Breast epithelium (tissue), 4 donors: ENCODE measurements at places on chromosomes 3 and 15.

GRCh38 chr15:92069308-92070250 lies 216.1 kb downstream of the SLCO3A1 start:
- no peaks in the 10 kb centered on the region for H3K27me3 ChIP-seq
- H3K4me1 ChIP-seq = no peaks in the 10 kb centered on the region
- peak overlapping the region; percentile 16 for H3K27ac ChIP-seq
- no peaks in the 10 kb centered on the region for H3K36me3 ChIP-seq
- no peak for DNase-seq
- H3K4me3 ChIP-seq = peak overlapping the region; percentile 29

GRCh38 chr15:35561308-35561707 lies 15.3 kb upstream of the DPH6 start:
- H3K4me1 ChIP-seq = no peaks in the 10 kb centered on the region
- DNase-seq = no peak
- H3K27me3 ChIP-seq = no peaks in the 10 kb centered on the region
- H3K4me3 ChIP-seq = no peak overlapping the region

DNA sequence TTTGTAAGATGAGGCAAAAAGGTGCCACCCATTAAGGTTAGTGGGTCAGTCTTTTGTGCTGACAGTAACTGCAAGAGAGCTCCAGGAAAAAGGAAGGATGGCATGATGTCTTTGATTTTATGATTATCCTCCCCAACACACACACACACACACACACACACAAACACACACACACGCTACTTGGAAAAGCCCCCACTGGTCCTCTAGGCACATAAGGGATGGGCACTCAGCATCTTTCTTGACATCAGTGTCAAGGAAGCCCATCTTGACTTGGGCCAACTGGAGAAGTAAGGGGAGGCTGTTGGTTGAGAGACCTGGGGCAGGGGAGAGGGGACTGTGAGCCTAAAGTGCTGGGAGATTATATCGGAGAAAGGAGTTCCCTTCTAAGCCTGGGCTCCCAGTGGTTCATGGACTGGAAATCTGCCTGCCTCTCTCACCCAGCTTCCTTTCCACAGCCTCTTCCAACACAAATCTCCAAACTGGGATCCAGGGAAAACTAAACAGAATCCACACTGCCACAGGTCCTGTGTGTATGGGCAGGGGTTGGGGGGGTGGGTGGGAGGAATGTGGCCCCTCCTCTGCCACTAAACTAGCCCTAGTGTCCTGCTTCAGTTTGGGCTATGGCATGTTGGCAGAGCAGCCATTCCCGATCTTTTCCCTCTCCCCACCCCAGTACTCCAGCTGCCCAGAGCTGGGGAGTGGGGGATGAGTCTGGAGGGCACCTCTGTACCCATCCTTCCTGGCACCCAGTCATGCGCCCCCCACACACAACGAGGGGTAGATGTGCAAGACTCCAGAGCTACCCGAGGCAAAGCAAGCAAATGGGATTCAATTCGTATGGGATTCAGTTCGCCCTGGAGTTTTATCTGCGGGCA lies 1.6 kb downstream of the AMOTL2 start:
- H3K36me3 ChIP-seq = no peaks in the 10 kb centered on the region
- H3K4me3 ChIP-seq = peak overlapping the region; percentile 89
- H3K4me1 ChIP-seq = peaks cover 19% of the 10 kb centered on the region
- DNase-seq = no peak
- H3K27ac ChIP-seq = peak overlapping the region; percentile 100
- no peaks in the 10 kb centered on the region for H3K27me3 ChIP-seq

DNA sequence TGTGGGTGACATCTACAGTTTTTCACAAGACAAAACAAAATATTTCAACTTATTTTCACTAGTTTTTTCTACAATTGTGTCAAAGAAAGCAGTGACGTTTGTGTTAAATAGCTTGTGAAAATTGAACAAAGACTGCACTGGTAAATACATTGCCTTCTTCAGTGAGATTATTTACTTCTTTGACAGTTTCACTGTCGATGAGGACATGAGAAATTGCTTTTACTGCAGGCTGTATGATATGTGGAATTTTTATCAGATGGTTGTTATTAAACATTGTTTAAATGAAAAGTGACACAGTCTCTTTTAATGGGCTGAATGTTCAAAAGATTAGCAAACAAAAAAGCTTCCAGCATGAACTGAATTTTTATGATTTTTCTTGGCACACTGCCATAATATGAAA lies 773.9 kb upstream of the CADM2 start:
- H3K27me3 ChIP-seq = no peaks in the 10 kb centered on the region
- H3K4me1 ChIP-seq = no peaks in the 10 kb centered on the region
- no peak overlapping the region for H3K4me3 ChIP-seq
- H3K36me3 ChIP-seq = no peaks in the 10 kb centered on the region

DNA sequence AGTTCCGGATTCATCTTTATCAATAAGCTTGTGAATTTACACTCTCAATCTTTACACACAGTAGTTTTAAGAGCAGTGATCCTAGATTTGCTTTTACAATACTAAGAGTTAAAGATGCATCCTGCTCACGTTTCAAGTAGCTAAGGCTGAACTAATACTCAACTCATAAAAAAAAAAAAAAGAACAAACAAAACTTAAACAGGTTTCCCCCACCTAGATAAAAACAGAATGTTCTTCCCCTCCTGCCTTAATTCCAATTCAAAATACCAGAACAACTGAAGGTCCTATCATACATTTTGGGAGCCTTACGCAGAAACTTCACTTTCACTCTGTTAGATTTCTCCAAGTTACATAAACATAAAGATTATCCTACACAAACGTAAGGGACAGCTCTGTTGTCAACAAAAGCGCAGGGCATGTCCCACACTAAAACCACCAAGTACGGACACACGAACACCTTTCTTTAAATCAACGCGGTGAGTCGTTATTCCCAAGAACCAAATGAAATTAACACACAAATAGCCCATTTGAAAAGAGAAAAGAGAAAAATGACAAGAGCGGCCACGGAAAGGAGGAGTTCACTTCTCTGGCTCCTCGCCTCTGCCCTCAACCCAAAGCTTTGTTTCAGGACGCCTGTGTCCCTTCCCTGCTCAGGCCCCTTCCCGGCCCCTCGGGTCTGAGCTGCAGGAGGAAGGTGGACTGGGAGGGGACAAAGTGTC lies 941 bp downstream of the CBLB start:
- H3K36me3 ChIP-seq = no peaks in the 10 kb centered on the region
- peak overlapping the region; percentile 97 for H3K27ac ChIP-seq
- no peak for DNase-seq
